ENCODE measurements at places on chromosomes 4 and X. TPM values are rescaled to one million over a fixed set of nuclear protein-coding genes. Genes with fewer than 3 reads are reported as not detected.

Gene RBM47
- total RNA-seq: 10.1 TPM

Gene NWD2
- total RNA-seq: not detected

Gene RBMXL3
- not detected for total RNA-seq

Gene RTL3
- 0.34 TPM for total RNA-seq

Gene RTL5
- total RNA-seq: 0.27 TPM

Gene KLHL13
- total RNA-seq: 0.96 TPM

Gene HDAC8
- total RNA-seq: 37.5 TPM

Gene ASB12
- not detected for total RNA-seq

Gene SUPT20HL2
- not detected for total RNA-seq

Gene ITGB1BP2
- total RNA-seq: 1.6 TPM

Gene TCEAL7
- not detected for total RNA-seq

Gene TREX2
- 0.69 TPM for total RNA-seq

Gene APELA
- total RNA-seq: not detected

Gene GRIA3
- total RNA-seq: not detected

Gene TXK
- 1.5 TPM for total RNA-seq

Gene ELMOD2
- 16.2 TPM for total RNA-seq

Gene DGAT2L6
- total RNA-seq: not detected

Gene GAGE2A
- 28.0 TPM for total RNA-seq

Gene PNCK
- total RNA-seq: 2.5 TPM

Gene TLL1
- total RNA-seq: 0.11 TPM

Gene PNMA5
- total RNA-seq: not detected

Gene TRAM1L1
- 1.5 TPM for total RNA-seq

Gene CAPN6
- not detected for total RNA-seq

Gene UGT2B7
- total RNA-seq: 1.6 TPM

Gene CT47B1
- not detected for total RNA-seq

Gene IGFBP7
- total RNA-seq: 136 TPM

Gene ELOVL6
- total RNA-seq: 50.2 TPM

Gene BEX5
- total RNA-seq: 1.4 TPM

Gene ZNF275
- total RNA-seq: 5.8 TPM

Measured in A375 (cell line).